ENCODE measurements at places on chromosomes 3 and 15.

DNA sequence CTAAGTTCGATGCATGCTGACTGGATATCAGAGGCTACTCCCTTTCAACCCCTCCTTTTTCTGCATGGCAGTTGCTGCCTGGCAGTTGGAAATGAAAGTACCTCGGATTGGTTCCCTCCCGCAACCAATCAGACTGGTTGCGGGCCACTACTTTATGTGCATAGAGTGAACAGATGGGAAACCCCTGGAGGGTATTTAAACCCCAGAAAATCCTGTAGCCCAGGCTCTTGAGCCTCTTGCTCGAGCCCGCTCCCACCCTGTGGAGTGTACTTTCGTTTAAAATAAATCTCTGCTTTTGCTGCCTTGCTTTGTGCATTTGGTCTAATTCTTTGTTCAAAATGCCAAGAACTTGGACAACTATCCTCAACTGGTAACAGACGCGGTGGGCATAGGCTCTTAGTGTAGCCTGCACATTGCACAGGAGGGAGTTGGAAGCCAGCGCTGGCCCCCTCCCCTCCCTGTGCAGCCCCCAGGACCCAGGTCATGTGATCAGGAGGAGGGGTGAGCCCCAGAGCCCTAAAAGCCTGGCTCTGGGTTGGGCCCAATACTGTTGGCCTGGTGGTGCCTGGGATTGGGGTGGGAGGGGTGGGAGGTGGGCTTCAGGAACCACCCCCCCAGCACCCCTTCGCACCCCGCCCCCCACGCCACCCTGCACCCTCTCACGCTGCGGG is 26.8 kb downstream of the RHCG start:
- no peaks in the 10 kb centered on the region for H3K27me3 ChIP-seq
- H3K4me1 ChIP-seq, result no peaks in the 10 kb centered on the region
- H3K36me3 ChIP-seq, result no peaks in the 10 kb centered on the region

DNA sequence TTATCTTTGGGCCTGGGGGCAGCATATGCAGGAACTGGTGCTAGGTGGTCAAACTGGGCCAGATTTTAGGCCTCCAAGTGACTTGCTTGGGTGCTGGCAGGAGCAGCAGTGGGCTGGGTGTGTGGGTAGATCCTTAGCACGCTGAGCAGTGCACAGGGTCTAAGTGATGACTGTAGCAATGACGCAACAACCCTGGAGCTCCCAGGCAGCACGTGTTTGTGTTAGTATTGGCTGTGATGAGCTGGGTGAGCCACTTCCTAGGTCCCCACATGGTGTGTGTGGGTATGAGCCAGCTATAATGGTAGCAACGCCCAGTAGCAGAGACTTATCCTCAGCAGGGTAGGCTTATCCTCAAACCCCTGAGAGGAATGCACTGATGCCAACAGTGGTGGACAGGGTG is 570.6 kb upstream of the ROBO1 start:
- no peak overlapping the region for H3K27ac ChIP-seq
- H3K36me3 ChIP-seq, result no peaks in the 10 kb centered on the region
- H3K4me3 ChIP-seq, result no peak overlapping the region
- no peaks in the 10 kb centered on the region for H3K4me1 ChIP-seq

GRCh38 chr3:169999433-169999832 is 32.8 kb downstream of the SEC62 start:
- H3K27me3 ChIP-seq, result no peaks in the 10 kb centered on the region
- DNase-seq, result no peak
- H3K4me1 ChIP-seq, result no peaks in the 10 kb centered on the region
- no peak overlapping the region for H3K27ac ChIP-seq
- no peak overlapping the region for H3K4me3 ChIP-seq

DNA sequence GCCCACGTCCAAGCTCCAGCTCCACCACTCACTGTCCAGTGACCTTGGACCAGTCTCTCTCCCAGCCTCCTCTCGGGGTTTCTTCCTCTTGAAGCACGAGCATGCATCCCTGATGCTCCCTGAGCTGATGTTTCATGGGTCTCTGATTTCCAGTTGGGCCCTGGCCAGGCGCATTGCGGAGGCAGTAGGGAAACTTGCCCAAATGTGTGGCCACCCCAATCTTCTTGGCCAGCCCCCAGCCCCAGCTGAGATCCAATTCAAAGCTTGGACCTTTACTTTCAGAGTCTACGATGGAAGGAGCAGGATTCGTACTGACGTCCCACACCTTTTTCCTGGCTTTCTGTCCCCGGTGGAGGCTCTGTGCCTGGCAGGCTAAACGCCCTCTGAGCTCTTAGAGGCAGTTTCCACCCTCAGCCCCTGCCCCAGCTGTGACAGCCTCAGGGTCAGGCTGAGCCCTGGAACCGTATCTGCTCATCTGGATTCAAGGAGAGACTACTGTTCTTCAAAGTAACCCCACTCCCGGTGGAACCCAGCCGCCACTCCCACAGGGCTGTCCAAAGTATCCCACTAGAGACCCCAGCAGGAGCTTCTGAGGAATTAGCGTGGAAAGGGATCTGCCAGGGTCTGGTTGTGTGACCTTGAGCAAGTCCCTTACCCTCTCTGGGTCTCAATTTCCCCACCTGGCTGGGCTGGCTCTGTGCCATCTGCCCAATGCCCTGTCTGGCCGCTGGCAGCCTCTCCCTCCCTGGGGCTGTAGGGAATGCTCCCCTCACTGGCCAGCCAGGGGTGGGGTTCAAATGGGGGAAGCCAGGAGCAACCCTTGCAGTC is 37.4 kb downstream of the CPN2 start:
- no peaks in the 10 kb centered on the region for H3K4me1 ChIP-seq
- DNase-seq, result peak; percentile 58
- no peaks in the 10 kb centered on the region for H3K36me3 ChIP-seq
- H3K27ac ChIP-seq, result no peak overlapping the region

- H3K27me3 ChIP-seq, result no peaks in the 10 kb centered on the region
- no peak overlapping the region for H3K4me3 ChIP-seq
- no peaks in the 10 kb centered on the region for H3K4me1 ChIP-seq
- H3K27ac ChIP-seq, result no peak overlapping the region
- no peak for DNase-seq
Observed at GRCh38 chr3:49699281-49699979, 10.1 kb downstream of the RNF123 start.

- no peak overlapping the region for H3K27ac ChIP-seq
- no peaks in the 10 kb centered on the region for H3K36me3 ChIP-seq
- no peaks in the 10 kb centered on the region for H3K27me3 ChIP-seq
- no peak overlapping the region for H3K4me3 ChIP-seq
Observed at GRCh38 chr3:119148493-119149180, 2.7 kb downstream of the TEX55 start.

DNA sequence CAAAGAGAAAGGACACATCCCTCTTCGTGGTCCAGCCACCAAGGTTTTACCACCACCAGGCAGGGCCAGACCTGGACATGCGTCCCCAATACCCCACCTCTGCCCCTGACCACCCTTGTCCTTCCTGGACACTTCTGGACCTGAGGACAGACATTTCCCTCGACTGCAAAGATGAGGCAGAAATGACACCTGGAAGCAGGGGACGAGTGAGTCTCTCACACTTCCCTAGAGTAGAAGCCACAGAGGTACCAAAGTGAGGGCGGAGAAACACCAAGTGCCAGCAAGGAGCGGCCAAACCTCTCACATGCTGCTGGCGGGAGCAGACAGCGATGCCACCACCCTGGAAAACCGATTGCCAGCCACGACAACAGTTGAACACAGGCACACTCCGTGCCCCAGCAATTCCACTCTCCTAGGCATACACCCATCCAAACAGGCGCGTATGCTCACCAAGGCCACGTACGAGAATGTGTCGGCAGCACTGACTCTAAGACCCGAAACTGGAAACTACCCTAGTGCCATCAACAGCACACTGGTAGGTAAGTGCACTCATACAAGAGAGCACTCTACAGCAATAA is 207.0 kb upstream of the NSMCE3 start:
- no peaks in the 10 kb centered on the region for H3K4me1 ChIP-seq
- DNase-seq, result no peak
- no peak overlapping the region for H3K27ac ChIP-seq
- H3K27me3 ChIP-seq, result no peaks in the 10 kb centered on the region
- H3K36me3 ChIP-seq, result no peaks in the 10 kb centered on the region

DNA sequence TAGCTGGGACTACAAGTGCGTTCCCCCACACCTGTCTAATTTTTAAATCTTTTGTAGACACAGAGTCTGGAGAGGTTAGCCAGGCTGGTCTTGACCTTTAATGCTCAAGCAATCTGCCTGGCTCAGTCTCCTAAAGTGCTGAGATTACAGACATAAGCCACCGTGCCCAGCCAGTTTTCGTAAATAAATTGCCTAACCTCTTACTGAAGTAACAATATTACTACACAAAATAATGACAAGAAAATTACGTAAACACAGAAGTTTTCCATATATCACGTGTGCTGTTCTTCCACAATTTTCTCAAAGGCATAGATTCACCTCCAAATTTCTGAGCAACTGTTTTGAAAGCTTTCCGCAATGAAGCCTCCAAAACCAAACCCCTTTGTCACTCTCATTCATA is 58.1 kb upstream of the PROK2 start:
- no peak for DNase-seq
- no peaks in the 10 kb centered on the region for H3K4me1 ChIP-seq
- H3K27ac ChIP-seq, result no peak overlapping the region
- no peaks in the 10 kb centered on the region for H3K27me3 ChIP-seq

- peak overlapping the region; percentile 52 for H3K4me3 ChIP-seq
- H3K36me3 ChIP-seq, result no peaks in the 10 kb centered on the region
- H3K4me1 ChIP-seq, result no peaks in the 10 kb centered on the region
- no peak for DNase-seq
Observed at GRCh38 chr15:96330064-96330449, 443 bp upstream of the NR2F2 start.

GRCh38 chr3:112629425-112629824 is 11.5 kb downstream of the CCDC80 start:
- no peaks in the 10 kb centered on the region for H3K4me1 ChIP-seq
- H3K27me3 ChIP-seq, result no peaks in the 10 kb centered on the region
- H3K4me3 ChIP-seq, result no peak overlapping the region
- no peaks in the 10 kb centered on the region for H3K36me3 ChIP-seq
- no peak for DNase-seq

GRCh38 chr3:69925506-69925905 is 74.0 kb upstream of the SAMMSON start:
- no peaks in the 10 kb centered on the region for H3K36me3 ChIP-seq
- H3K4me3 ChIP-seq, result no peak overlapping the region
- H3K27me3 ChIP-seq, result no peaks in the 10 kb centered on the region
- DNase-seq, result no peak

- no peaks in the 10 kb centered on the region for H3K36me3 ChIP-seq
- no peaks in the 10 kb centered on the region for H3K27me3 ChIP-seq
- no peak overlapping the region for H3K27ac ChIP-seq
Observed at GRCh38 chr3:73827725-73828211, 203.0 kb upstream of the PDZRN3 start.

- no peak overlapping the region for H3K4me3 ChIP-seq
- H3K4me1 ChIP-seq, result no peaks in the 10 kb centered on the region
- no peak overlapping the region for H3K27ac ChIP-seq
- DNase-seq, result no peak
Observed at GRCh38 chr3:157816896-157817295, 289.3 kb downstream of the SHOX2 start.

- H3K27ac ChIP-seq, result no peak overlapping the region
- H3K36me3 ChIP-seq, result no peaks in the 10 kb centered on the region
- no peak for DNase-seq
Observed at GRCh38 chr3:177427540-177427939, 230.3 kb upstream of the TBL1XR1 start.

DNA sequence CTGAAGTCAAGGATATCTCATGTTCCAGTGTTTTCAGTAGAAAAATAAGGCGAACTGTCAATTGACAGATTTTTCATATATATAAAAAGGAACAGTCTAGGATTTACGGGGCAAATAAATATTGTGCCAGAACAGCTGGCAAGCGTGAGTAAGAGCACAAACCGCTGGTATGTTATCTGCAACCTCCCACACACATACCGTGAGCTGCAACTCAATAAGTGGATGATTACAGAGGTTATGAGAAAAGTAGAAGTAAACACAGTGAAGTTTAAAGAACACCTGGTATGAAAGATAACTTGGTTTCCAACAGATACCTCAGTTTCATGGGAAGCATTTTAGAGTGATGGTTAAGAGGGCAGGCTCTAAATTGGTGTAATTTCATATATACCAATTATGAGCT is 733.4 kb downstream of the TUSC7 start:
- no peaks in the 10 kb centered on the region for H3K27me3 ChIP-seq
- no peak for DNase-seq
- no peak overlapping the region for H3K27ac ChIP-seq
- H3K36me3 ChIP-seq, result no peaks in the 10 kb centered on the region
- H3K4me3 ChIP-seq, result no peak overlapping the region
- H3K4me1 ChIP-seq, result no peaks in the 10 kb centered on the region

- H3K27me3 ChIP-seq, result no peaks in the 10 kb centered on the region
- no peak overlapping the region for H3K4me3 ChIP-seq
- no peak for DNase-seq
- H3K27ac ChIP-seq, result no peak overlapping the region
- H3K36me3 ChIP-seq, result no peaks in the 10 kb centered on the region
Observed at GRCh38 chr15:31385736-31386135, 59.1 kb downstream of the KLF13 start.

DNA sequence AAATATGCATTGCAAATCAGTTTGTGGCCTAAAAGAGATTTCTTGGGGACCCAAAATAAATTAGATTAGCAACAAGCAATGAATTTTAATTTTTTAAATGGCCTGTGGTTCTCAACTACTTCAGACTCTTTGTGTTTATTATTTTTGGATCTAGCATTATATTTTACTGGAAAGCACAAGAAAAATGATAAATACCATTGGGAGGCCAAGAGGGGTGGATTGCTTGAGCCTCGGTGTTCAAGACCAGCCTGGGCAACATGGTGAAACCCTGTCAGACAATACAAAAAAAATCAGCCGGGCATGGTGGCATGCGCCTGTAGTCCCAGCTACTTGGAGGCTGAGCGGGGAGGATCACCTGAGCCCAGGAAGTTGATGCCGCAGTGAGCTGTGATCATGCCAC is 13.6 kb downstream of the LACTB start:
- no peak for DNase-seq
- no peaks in the 10 kb centered on the region for H3K36me3 ChIP-seq
- no peak overlapping the region for H3K4me3 ChIP-seq
- H3K27me3 ChIP-seq, result no peaks in the 10 kb centered on the region

- H3K4me3 ChIP-seq, result no peak overlapping the region
- no peaks in the 10 kb centered on the region for H3K4me1 ChIP-seq
- no peak for DNase-seq
- H3K27me3 ChIP-seq, result no peaks in the 10 kb centered on the region
- no peaks in the 10 kb centered on the region for H3K36me3 ChIP-seq
Observed at GRCh38 chr15:28917791-28918140, 32.0 kb downstream of the APBA2 start.

- peak overlapping the region; percentile 12 for H3K27ac ChIP-seq
- H3K4me3 ChIP-seq, result no peak overlapping the region
- no peak for DNase-seq
- H3K4me1 ChIP-seq, result peaks cover 19% of the 10 kb centered on the region
Observed at GRCh38 chr3:56754741-56755417, 46.9 kb downstream of the ARHGEF3 start.

- no peaks in the 10 kb centered on the region for H3K4me1 ChIP-seq
- H3K36me3 ChIP-seq, result no peaks in the 10 kb centered on the region
- H3K27ac ChIP-seq, result no peak overlapping the region
- H3K4me3 ChIP-seq, result no peak overlapping the region
- H3K27me3 ChIP-seq, result no peaks in the 10 kb centered on the region
- DNase-seq, result no peak
Observed at GRCh38 chr15:86316726-86317383, 237.2 kb downstream of the AGBL1 start.

- no peaks in the 10 kb centered on the region for H3K4me1 ChIP-seq
- H3K27me3 ChIP-seq, result no peaks in the 10 kb centered on the region
- DNase-seq, result no peak
- H3K4me3 ChIP-seq, result no peak overlapping the region
- H3K27ac ChIP-seq, result no peak overlapping the region
- no peaks in the 10 kb centered on the region for H3K36me3 ChIP-seq
Observed at GRCh38 chr3:119304201-119304713, 10.1 kb downstream of the ARHGAP31 start.

All from pancreas (tissue), 10 donors.